ENCODE measurements at places on chromosomes 16 and 17.

GRCh38 chr17:48122665-48123045 is 15.1 kb downstream of the SNX11 start:
- DNase-seq: no peak

- DNase-seq: no peak
Measured at GRCh38 chr16:72397876-72398275, 225.9 kb upstream of the PMFBP1 start.

DNA sequence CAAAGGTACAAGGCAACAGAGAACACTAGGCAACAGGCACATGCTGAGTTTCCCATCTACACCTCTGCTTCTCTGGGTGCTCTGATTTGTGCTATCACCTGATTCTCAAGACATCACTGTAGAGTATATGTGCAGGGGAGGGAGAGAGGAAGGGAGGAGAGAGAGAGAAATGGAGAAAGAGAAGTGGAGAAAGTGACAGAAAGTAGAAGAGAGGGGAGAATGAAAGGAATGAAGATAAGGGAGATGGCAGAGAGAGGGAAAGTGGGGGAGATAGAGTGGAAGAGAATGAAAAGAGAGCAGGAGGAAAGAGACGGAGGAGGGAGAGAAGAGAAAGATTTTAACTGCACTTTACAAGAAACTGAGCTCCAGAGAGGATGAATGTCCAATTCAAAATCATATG is 340.7 kb upstream of the CDH5 start:
- DNase-seq: no peak

DNA sequence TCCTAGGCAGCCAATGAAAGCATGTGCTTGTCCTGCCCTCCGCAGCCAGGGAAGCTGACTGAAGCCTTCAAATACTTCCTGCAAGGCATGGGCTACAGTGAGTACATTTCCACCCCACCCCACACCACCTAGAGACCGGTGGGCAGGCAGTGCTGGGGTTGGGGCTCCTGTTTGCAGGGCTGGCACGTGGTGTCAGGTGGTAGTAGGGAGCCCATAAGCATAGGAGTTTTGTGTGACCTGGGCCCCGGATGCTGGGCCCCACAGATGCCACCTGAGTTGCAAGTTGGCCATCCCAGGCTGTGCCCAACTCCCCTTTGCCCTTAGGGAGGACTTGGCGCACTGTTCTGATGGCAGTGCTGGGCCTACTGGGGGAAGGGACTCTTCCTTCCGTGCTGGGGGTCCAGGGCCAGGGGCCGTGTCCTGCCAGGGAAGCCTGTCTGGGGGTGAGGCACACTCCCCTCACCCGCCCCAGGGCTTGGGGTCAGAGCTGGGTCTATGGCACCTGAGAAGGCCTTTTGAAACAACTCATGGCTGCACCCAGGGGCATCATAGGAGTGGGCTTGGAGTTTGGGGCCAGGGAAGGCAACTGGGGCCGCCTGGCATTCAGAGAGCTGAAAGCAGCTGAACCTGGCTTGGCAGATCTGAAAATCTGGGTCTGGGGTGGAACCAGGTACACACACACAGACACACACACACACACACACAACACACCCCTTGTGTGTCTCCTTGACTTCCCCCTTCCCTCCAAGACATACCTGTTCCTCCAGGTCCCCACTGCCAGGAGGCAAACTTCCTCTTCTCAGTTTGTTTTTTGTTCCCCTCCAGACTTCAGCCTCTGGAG is 5.8 kb upstream of the SETD6 start:
- DNase-seq: no peak

GRCh38 chr16:75244225-75244809 is 7.1 kb downstream of the BCAR1 start:
- DNase-seq: no peak

- no peak for DNase-seq
Measured at GRCh38 chr17:69577098-69577497, 162.6 kb downstream of the MAP2K6 start.

GRCh38 chr17:29141514-29141876 is 38.7 kb downstream of the MYO18A start:
- DNase-seq: no peak

DNA sequence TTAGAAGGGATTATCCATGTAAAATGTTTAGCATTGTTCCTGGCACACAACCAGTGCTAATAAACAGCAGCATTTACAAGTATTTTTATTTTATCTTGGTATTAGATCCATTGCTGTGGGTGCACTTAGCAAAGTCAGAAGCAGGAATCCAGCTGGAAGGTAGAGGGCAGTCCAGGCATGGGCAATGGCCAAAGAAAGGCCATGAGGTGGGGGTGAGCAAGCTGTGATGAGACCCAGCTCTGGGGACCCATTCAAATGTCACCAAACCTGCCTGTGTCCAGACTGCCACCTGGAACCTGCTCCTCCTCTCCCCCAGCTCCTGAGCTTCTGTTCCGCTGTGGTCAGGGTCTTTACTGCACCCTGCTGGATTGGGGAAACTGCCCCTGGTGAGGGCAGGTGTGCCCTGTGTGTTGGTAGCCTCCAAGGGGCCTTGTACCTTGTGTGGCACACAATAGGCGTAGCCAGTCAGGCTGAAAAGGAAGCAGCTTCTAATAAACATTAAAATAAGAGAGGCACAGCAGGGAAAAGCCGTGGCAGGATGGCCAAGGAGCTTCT is 118.0 kb upstream of the CRHR1 start:
- no peak for DNase-seq

DNA sequence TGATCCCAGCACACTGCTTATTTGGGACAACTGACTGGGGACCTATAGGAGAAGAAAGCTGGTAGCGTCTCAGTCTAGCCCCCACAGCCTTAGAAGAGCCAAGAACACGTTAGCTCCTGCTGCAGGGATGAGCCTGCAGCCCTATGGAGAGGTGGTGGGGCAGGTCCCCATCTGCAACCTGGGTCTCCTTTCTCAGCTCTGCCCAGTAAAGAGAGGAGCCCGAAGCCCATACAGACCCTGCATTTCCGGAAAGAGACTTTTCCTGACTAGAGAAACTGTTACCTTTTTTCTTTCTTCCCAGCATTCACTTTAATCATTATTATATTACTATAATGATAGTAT is 788 bp downstream of the METTL22 start:
- no peak for DNase-seq

- no peak for DNase-seq
Measured at GRCh38 chr16:30623536-30624283, 13.5 kb upstream of the ZNF689 start.

- no peak for DNase-seq
Measured at GRCh38 chr17:72764632-72765041, 327.9 kb downstream of the SLC39A11 start.

DNA sequence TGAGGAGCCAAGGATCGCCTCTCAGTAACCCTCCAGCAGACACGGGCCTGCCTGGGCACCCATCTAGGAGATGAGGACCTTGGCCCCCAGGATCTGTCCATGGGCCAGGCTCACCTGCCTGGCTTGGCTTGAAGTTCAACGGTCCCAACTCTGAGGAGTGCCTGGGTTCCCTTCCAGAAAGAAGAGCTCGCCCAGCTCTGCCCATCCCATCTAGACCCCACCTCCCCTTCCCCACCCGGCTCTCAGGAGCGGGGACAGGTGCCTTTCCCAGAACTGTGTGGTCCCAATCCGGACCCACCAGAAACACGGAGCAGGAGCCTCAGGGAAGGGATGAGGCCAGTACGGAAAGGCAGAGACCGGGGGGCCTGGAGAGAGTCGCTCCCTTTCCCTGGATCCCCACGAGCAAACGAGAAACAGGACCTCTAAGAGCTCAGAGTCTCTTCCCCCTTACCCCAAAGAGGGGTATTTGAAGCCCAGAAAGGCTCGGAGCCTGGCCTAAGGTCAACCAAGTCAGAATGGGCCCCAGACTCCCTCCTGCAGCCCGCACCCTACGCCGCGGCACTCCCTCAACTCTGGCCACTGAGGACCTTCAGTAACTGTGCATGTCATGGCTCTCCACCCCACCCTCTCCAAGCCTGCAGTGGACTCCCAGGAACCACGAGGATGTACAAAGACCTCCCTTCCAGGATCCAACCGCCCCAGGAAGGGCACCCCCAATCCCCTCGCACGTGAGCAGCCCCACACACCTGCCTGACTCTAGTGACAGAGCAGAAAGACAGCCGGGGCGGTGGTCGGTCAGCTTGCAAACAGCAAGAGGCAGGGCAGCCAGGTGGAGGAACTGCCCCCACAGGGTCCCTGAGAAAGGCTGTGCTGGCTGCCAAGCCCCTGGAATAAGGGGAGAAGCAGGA is 5.4 kb downstream of the CLUH start:
- no peak for DNase-seq

DNA sequence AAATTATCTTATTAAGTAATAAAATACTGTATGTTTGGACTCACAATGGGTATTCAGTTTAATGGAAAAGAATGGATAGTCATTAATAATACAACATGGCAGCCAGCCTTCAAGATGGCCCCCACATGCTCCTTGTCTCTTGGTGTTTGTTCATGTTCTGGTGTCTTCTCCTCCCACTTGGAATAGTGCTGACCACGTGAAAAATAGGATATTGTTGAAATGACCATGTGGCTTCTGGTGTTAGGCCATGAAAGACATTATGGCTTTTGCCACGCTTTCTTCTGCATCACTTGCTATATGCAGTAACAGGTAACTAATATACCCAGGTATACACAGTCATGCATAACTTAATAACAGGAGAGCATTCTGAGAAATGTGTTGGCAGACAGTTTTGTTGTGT is 341.0 kb downstream of the KCNJ2 start:
- DNase-seq: no peak

DNA sequence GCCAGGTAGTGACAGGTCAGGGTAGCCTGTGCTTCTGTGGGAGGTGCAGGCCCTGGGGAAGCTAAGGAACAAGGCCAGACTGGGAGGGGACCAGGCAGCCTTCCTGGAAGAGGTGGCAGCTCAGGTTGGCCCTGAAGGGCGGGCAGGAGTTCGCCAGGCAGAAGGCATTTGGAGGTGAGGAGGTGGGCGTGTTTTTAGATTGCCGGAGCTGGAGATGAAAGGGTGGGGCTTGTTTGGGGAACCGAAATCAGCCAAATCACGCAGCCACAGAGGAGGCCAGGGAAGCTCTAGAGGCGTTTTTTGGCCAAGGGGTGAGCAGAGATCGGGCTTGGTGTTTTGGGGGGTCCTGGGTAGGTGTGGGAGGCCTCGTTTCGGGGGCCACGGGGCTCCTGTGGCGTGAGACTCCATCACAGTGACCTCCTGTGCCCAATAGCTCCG is 7.6 kb downstream of the ADCY7 start:
- no peak for DNase-seq

- DNase-seq: no peak
Measured at GRCh38 chr16:3479654-3480216, 15.6 kb downstream of the C16orf90 start.

GRCh38 chr17:16980813-16981731 is 9.2 kb upstream of the TNFRSF13B start:
- no peak for DNase-seq

DNA sequence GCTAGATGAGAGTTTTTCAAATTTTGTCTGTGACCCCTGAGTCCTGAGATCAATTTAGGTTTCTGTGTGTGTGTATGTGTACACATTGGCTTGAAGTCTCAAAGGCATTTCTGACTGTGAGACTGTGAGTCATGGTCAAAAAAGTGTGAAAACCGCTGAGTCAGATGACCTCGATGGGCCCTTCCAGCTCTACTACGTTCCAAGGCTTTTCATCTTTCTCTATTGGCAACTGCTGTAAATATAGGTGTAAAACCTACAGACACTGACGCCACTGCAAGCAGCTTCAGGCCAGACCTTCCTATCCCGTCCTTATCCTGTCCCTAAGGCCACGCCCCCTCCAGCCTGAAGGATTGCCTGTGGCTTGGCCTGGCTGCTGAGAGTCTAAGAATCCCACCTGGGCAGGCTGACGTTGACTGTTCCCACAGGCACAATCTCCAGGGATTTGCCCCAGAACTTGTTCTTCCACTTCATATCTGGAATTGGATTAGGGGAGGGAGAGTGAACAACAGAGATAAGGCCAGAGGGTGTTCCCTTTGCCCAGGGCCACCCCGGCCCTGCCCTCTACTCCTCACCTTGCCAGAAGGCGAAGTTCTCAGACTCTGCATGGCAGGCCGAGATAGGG is 11.3 kb downstream of the OSBPL7 start:
- no peak for DNase-seq

GRCh38 chr16:72819345-72819744 is 228.6 kb downstream of the ZFHX3 start:
- no peak for DNase-seq

GRCh38 chr16:17414421-17414820 is 56.3 kb downstream of the XYLT1 start:
- DNase-seq: no peak

DNA sequence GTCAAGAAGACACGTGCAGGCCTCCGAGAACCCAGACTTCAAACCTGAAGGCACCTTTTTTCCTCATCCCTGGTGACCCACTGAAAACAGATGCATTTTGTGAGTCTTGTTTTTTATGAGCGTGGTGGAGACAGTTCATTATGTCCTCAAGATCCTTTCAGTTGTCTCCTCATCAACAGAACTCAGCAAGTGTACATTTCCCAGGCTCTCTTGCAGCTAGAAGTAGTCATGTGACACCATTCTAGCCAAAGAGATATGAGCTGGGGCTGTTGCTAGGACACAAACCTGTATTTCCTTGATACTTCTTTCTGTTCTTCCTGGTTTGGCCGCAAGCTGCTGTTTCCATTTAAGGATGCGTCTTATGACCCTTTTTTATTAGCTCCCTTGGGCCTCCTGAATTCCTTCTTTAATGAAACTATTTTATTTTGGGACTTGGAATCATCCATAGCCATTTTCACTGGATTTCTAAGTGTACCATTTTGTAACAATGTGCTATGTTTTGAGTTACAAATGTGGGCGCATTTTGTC is 135.7 kb upstream of the FOXF1 start:
- no peak for DNase-seq

- no peak for DNase-seq
Measured at GRCh38 chr16:1960665-1961630, 1.6 kb downstream of the NDUFB10 start.

GRCh38 chr17:51890710-51891109 is 267.8 kb downstream of the CA10 start:
- no peak for DNase-seq

DNA sequence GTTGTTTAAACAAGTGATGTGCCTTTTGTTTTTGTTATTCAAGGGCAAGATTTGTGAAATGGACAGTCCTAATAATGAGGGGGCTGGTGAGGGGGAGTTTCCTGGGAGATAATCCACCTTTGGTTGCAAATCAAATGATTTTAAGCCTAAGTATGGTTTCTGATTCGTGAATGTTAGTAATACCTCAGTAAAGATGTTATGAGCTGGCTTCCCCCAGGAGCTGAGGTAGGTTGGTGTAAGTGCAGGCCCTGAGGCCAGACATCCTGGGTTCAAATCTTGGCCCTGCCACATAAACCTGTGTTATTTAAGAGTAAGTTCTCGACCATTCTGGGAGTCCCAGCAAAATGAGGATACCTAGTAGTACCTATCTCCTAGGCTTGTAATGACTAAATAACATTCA is 1.5 kb downstream of the SNX29 start:
- DNase-seq: no peak

DNA sequence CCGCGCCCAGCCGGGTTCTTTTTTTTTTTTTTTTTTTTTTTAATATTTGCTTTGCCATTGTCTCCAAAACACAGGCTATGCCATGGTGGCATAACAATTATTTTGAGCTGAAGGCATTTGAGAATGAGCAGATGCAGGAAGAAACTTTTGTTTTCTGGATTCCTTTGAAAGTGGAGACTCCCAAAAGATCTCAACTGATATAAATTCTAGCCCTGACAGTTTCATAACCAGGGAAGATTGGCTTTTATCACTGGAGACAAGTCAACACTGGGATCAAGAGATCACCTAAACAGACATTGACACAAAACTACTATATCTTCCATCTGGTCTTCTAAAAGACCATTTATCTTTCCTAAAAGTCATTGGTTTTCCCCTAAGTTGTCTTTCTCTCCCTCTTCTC is 10.1 kb upstream of the PRKCA start:
- no peak for DNase-seq

- no peak for DNase-seq
Measured at GRCh38 chr17:67273900-67274299, 28.9 kb upstream of the HELZ start.

GRCh38 chr17:50817838-50818237 is 17.5 kb upstream of the WFIKKN2 start:
- DNase-seq: no peak

Data from NCI-H2029 (cell line).